ENCODE measurements at places on chromosomes 6 and 20.

GRCh38 chr6:155004576-155005372, 9.7 kb downstream of the TIAM2 start:
- no peak for DNase-seq

GRCh38 chr6:149961728-149962425, 1.9 kb upstream of the ULBP1 start:
- no peak for DNase-seq

GRCh38 chr6:22409486-22409885, 112.7 kb upstream of the PRL start:
- no peak for DNase-seq

DNA sequence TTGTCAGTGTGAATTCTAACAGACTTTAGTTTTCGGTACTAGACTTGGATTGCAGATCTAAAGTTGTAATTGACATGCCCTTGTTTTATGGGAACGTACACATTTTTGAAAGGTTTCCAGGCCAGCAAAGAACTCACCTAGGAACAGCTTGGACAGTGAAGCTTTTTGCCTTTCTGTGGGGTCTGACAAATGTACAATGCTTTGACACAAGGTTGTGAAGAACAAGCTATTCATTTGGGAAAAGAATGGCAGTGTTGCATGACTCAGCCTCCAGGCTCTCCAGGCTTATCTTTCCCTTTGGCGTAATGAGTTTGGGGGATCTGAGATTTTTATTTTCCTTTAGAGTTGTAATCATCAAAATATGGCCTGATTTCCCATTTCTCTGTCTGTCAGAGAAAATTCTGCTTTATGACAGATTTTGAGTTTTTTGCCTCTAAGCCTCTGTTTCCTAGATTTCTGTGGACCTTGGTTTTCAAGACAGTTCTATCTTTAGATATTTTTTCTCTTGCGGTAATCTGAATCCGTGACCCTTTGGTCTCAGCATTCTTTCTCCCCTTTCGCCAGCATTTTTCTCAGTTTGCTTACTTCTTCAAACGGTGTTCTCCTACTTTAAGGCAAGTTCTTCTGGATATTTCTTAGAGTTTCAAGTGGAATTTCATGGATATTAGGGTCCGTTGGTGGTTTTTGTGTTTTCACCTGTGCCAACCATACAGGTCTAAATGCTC, 221.0 kb downstream of the ADGB start:
- DNase-seq = no peak

DNA sequence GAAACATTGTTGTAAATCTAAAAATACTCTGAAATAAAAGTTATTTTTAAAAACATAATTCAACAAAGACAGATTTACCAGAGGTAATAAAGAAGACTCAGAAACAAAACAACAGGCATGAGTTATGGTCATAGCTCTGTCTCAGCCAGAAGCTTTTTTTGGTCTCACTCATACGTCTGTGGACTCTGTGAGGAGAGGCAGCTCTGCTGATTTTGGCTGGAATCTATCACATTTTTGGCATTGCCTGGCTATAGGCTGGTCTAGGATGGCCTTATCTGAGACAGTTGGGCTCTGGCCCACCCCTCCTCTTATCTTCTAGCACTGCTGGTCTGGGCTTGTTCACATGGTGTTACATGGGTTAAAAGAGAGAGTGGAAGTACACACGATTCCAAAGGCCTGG, 514.0 kb upstream of the BTBD3 start:
- DNase-seq = no peak

GRCh38 chr6:168152306-168152963, 73.4 kb upstream of the FRMD1 start:
- no peak for DNase-seq

GRCh38 chr6:21844120-21844917, 250.8 kb downstream of the SOX4 start:
- no peak for DNase-seq

GRCh38 chr6:6758915-6759654, 170.6 kb downstream of the LY86 start:
- no peak for DNase-seq

DNA sequence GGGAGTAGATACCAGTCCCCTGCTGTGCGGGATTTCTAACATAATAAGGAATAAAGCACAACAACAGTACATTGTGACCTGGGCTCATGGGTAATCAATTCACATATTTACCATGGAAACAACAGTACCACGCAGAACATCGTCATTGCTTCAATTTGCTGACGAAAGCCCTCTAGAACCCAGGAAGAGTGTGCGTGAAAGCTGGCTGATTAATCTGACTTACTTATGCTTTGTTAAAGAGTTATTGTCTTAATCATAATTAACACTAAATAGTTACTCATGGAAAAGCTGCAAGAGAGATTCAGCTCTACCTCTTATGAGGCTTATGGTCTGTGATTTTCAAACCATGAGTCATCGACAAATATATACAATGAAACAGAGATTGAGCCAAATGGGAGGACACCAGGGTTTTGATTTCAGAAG, 644.3 kb upstream of the AGPAT4 start:
- no peak for DNase-seq

DNA sequence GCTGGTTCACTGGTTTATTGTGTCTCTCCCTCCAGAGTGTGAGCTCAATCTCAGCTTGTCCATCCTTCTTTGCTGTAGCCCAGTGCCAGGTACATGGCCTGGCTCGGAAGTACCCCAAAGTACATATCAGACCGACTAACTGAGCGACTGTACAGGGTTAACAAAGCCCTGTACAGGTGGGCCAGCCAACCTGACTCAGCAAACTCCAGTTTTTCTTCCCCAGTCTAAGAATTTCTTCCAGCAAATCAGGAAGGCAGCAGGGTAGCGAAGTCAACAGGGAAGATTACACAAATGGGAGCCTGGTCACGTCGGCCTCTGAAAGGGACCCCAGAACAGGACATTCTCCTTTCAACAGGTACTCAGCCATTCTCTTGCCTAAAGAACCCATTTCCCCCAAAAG, 31.3 kb downstream of the ZMYND8 start:
- DNase-seq = no peak

GRCh38 chr6:130970839-130971410, 92.1 kb downstream of the EPB41L2 start:
- DNase-seq = no peak

GRCh38 chr6:103893141-103893581, 966.6 kb downstream of the HACE1 start:
- DNase-seq = no peak

- DNase-seq = no peak
These were observed 660.4 kb downstream of the CD109 start for GRCh38 chr6:74356391-74356790.

DNA sequence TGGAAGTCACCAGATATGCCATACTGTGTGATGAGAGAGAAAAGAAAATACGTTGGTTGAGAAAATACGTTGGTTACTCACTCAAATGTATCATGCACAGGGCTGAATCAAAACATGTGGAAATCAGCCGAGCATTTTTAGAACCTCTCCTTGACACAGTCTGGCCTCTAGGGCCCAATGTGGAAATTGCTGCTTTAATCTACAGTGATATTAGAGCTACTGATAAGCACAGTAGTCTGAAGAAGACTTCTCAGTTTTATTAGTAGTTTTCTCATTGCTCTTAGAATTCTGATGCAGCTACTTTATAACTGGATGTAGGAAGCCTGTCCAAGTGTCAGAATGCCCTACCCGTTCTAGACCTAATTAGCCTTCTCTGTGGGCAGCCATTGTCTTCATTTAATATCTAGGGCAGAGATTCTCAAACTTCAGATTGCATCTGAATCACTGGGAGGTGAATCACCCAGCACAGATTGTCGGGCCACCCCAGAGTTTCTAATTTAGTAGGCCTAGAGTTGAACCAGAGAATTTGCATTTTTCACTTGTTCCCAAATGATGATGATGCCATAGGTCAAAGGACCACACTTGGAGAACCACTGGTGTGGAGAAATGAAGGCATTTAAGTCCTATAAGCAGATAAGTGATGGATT, 229.1 kb downstream of the PLCB1 start:
- no peak for DNase-seq

- DNase-seq = no peak
These were observed 129.3 kb upstream of the SYNCRIP start for GRCh38 chr6:85771925-85772430.

GRCh38 chr6:40379811-40380210, 207.4 kb downstream of the LRFN2 start:
- DNase-seq = no peak

GRCh38 chr6:1482381-1483166, 93.2 kb downstream of the FOXF2 start:
- DNase-seq = no peak

- no peak for DNase-seq
These were observed 61.2 kb downstream of the PPP1R14C start for GRCh38 chr6:150203871-150204545.

DNA sequence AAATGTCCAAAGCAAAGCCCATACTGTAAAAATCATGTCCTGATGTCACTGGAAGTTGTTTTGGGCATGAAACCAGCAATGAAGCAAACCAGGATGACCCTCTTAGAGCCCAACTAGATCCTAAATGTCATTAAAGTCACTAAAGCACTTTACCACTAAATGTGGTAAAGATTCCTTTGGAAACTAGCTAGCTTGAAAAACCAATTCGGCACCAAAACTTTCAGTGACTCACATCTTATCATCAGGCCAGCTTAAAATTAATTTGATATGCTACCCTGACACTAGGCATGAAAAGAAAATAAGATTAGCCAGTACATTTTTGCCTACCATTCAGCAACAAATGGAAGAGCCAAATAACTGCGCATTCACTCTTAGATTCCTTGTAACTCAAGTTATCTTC, 145.8 kb downstream of the PACRG start:
- no peak for DNase-seq

- DNase-seq = no peak
These were observed 138.7 kb downstream of the RFPL4B start for GRCh38 chr6:112485827-112486212.

All from activated T-cell treated with anti-CD3 and anti-CD28 coated beads, Interleukin-2, amount 50 U/mL, for 24 hours (primary cell).